Stimulated activated CD4-positive, alpha-beta T cell treated with anti-CD3 and anti-CD28 coated beads, Interleukin-1b, Interleukin-23, amount 100 ng/mL, for 48 hours (primary cell): ENCODE measurements at places on chromosomes 5 and 9.

DNA sequence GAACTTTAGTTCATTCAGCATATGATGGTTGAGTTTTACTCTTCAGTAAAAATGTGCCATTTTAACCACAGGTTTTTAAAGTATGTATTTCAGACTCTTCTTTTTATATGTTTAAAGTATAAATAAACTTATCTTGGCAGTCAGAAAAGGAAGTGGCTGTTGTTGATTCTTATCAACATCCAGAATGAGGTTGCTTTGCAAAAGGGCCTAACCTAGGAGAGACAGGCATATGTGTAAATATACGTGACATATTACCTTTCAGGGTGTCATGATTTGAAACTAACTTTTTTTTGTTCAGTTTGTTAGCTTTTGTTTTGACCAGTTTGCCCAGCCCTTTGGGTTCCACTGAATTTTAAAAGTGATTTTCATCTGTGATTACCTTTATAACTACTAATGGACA is 7.4 kb downstream of the SMARCA2 start:
- DNase-seq = no peak

GRCh38 chr5:168753691-168754254 is 174.6 kb upstream of the PANK3 start:
- DNase-seq = no peak

DNA sequence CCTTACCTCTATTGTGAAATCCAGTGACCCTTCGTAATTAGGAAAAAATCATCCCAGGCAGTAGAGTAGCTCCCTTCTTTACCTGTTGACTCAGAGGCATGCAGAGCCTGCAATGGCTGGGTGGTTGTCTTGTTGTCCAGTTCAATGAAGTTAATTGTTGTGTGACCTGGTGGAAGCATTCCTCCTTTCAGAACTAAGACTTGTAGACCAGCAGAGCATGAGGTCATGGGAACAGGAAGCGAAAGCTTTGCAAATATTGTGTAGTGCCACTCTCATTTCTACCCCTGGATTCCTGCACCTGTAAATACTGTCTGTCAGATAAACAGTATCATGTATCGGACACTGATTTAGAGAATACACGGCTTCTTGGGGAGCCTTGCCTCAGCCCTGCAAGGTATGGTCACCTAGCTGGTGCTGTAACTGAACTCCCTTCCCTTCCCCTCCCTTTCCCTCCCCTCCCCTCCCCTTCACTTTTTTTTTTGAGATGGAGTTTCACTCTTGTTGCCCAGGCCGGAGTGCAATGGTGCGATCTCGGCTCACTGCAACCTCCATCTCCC is 5.7 kb upstream of the PRXL2C start:
- DNase-seq = no peak

DNA sequence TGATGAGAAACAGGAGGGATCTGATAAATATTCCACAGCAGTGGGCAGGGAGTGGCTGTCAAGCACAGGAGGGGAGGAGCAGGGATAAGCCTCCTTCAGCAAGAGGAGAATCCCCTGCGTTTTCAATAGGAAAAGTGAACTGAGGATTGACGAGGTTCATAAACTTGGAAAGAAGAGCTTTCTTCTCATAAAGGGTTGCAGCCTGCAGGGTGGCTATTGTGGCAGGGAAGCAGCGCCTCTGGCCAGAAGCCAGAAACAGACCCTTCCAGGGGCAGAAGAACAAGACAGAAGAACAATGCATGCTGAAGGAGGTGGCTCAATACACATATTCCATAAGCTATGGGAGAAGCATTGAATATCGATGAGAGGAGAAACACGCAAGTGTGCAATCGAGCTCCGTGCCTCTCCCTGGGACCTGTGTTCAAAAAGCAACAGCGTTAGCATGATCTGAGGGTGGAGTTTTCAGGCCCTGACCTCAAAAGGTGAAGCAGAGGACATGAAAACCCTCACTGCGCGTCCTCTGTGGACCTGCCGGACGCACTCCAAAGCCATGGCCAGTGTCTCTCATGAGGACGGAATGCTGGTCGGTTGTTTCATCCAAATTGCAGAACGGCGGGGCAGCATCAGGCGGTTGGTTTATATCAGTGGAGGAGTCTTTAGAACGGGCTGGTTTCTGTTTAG is 67.6 kb downstream of the ANKRD33B start:
- DNase-seq = no peak

DNA sequence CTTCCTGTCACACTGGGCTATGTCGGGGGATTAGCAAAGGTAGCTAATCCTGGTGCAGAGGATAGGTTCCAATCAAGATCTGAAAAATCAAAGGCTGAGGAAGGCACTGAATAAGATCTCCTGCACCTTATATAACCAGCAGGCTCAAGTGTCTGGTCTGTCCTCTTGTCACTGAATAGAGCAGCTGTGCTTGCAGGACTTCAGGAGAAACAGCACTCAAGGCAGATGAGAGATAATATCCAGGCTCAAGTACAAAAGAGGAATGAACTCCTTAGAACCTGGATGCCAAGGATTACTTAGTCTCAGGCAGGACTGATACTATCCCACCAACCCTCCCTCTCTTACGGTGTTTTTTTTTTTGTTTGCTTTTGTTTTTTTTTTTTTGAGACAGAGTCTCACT is 108.8 kb upstream of the LRRTM2 start:
- DNase-seq = no peak

- no peak for DNase-seq
Observed at GRCh38 chr9:3608011-3608410, 82.2 kb upstream of the RFX3 start.
